ENCODE measurements at places on chromosomes 1 and 21.
A peak's percentile ranks its signal among the peaks of the same experiment; 100 is the strongest.

DNA sequence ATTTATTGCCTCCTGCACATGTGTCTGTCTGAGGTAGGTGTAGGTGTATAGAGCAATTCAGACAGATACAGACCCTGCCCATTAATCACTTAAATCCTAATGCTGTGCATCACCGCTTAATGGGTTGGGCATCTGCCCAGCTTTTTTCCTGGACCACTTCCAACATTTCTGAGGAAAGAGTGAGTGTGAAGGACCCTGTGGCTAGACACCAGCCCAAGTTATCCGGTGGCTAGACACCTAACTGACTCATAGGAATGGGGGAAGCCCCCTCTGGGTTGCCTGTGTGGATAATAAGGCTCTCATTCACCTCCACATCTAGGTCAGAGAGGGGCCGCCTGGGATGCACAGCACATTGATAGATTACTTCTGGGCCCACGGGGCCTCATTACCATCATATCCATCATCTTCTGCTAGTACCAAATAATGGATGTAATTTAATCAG lies 121.1 kb upstream of the RAVER2 start:
- no peak for DNase-seq

DNA sequence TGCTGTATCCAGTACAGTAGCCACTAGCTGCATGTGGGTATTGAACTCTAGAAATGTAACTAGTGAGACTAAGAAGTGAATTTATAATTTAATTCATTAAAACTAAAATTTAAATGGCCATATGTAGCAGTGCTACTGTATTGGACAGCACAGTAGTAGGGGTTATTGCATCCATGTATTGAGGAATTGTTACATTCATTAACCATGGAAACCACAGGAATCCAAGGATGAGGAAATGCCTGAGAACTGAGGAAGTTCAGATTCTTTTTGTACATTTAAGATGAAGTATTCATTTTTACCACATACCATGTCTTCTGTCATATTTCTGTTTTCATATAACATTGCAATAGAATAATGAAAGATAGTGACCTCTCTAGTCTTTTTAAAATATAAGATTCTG lies 2.6 kb downstream of the MTF2 start:
- no peak for DNase-seq

DNA sequence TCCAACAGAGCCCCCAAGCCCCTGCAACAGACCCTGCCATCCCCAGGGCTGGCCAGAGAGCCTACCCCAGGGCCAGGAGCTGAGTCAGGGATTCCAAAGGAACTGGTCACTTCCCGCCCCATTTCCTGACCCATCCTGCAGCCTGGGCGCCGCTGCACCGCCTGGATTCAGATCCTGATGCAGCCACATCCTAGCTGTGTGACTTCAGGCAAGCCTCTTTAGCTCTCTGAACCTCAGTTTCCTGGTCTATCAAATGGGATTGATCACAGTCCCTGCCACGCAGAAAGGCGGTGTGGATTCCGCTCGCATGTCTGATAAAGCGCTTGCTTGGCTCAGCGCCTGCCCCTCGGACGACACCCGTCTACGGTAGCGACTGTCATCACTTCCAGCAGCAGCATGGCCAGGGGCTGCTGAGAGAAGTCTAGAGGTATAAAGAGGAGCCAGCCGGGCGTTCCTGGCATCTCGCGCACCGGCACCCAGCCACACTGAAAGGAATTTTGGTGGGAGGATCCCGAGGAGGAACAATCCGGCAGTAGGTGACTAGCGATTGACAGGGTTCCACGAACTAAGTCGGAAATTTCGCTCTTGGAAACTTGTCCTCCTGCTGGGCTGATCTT lies 10.1 kb downstream of the EPHA2 start:
- DNase-seq: no peak

GRCh38 chr1:180586671-180587155 lies 27.9 kb downstream of the OVAAL start:
- peak; percentile 79 for DNase-seq

DNA sequence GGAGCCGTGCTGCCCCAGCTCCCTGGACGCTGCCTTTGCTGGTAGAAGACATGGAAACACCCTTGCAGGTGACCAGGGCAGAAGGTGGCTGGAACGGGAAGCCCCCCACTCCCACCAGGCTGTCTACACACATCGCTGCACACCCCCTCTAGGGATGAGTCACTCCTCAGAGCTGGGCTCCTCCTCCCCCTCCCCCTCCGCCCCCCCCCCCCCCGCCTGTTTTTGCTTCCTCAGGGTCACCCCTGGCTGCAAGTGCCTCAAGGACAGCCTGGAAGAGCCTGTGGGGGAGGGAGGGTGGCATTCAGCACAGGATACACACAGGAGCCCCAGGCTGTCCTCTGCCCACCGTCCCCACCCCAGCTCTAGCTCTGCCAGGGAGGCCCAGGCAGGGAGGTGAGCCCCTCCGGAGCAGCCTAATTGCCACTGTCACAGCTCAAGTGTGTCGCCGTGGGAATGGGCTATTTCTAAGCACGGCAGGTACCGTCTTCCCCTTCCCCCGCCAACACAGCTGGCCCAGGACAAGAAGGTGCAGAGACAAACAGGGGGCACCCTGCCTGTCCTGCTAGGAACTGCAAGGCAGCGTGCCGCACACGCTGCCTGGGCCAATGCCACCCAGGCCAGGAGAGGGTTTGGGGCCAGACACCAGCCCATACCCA lies 2.5 kb downstream of the FNDC10 start:
- no peak for DNase-seq

Measured in NCI-H1436 (cell line).